ENCODE measurements at places on chromosomes 5 and 9.

GRCh38 chr5:163727028-163727427 lies 221.6 kb downstream of the MAT2B start:
- DNase-seq: no peak

GRCh38 chr9:107625383-107625984 lies 135.9 kb upstream of the KLF4 start:
- no peak for DNase-seq

- DNase-seq: peak; percentile 94
Observed at GRCh38 chr9:114348906-114349482, 19.3 kb downstream of the ORM2 start.

DNA sequence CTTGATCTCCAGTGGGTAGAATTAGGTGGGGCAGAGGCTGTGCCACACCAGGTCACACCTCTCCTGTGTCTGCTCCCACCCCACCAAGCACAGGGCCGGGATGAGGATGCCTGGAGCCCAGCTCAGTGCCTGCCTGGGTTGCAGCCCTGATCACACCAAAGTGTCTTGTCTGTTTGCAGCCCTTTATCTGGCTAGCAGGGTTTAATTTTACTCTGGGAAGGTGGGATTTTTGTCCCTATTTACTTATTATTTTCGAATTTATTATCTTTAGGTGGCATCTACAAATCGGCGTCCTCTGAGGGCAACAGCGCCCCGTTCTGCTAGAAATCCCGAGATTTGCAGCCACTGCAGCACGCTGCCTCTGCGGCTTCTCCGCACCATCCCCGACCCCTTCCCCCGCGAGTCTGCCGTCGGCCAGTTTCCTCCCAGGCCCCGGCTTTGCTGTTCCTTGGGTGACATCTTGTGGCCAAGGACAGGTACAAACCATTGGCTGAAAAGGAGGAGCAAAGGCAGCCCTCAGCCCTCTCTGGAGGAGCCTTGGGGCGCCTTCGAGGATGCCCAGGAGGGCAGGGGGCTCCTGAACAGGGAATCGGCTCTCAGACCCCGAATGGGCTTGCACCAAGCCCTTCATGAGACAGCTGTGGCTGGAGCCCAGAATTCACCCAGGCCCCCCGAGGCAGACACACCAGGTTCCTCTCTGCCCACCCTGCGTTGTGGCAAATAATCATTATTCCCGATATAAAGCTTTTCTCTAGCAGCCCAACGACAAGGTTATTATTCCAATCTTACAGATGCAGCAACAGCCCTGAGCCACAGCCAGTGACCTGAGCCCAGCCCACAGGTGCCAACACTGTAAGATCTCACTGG lies 113.0 kb downstream of the GAPVD1 start:
- DNase-seq: peak; percentile 92

- DNase-seq: no peak
Observed at GRCh38 chr5:136208916-136209315, 16.0 kb upstream of the SMIM32 start.

- no peak for DNase-seq
Observed at GRCh38 chr5:97751540-97751939, 568.5 kb upstream of the RIOK2 start.

- DNase-seq: no peak
Observed at GRCh38 chr9:128084746-128085145, 16.7 kb downstream of the SLC25A25 start.

GRCh38 chr9:133635098-133635497 lies 1.1 kb upstream of the DBH start:
- no peak for DNase-seq

DNA sequence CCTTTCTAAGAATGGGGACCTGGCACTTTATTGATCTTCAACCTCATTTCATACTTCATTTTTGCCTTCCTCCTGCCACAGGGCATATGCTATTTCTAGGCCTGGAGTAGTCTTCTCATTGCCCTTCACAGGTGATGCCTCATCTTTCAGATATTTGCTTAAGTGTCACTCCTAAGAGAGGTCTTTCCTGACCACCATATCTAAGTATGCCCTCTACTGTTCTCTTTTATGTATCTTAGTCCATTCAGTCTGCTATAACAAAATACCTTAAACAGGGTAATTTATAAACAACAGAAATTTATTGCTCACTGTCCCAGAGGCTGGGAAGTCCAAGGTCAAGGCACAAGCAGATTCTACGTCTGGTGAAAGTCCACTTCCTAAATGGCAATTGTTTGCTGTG lies 99.1 kb downstream of the ADAMTS6 start:
- DNase-seq: no peak

- DNase-seq: no peak
Observed at GRCh38 chr5:170095646-170096045, 10.1 kb upstream of the FOXI1 start.

DNA sequence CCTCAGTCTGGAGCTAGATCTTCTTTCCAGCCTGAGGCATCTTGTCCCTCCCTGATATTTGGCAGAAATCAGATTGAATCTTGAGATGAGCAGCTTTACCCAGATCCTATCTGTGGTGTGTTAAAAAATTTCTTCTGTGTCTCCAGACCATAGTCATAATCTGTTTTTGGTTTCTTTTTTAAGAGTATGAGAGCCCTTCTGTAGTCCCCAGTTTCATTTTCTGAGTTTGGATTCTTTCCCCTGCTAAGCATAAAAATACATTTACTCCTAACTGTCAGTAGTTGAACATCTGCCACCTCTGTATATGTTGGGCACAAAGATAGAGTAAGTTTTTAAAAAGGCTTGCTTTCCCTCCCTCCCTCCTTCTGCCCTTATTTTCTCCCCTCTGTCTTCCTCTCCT lies 137.7 kb downstream of the CNTLN start:
- no peak for DNase-seq

GRCh38 chr9:113622600-113623400 lies 159.3 kb downstream of the RGS3 start:
- DNase-seq: peak; percentile 67

- DNase-seq: no peak
Observed at GRCh38 chr5:60368100-60368499, 331.9 kb downstream of the DEPDC1B start.

DNA sequence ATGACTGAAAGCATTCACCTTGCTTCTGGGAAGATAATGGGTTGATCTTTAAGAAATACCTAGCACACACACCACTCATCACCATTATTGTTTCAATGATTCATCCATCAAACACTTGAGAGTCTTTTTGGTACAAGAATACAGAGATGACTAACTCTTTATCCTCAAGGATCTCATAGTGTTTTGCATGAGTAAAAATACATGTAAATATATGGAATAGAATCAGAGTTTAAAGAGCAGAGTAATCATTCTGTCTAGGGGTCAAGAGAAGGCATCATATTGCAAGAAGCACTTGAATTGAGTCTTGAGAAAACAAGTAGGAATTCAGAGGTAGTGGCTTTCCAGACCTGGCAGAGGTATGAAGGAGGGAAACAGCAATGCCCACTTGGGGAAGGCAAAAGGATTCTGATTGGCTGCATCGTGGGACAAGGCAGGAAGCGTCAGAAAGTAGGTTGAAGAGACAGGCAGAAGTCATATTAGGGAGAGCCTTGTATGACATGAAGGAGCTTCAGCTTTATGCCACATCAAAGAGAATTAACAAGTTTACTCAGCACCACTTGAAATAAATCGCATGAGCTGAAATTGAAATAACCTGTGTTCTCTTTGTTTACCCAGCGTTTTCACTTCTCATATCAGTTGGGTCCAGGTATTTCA lies 542.5 kb downstream of the TLE1 start:
- DNase-seq: no peak

DNA sequence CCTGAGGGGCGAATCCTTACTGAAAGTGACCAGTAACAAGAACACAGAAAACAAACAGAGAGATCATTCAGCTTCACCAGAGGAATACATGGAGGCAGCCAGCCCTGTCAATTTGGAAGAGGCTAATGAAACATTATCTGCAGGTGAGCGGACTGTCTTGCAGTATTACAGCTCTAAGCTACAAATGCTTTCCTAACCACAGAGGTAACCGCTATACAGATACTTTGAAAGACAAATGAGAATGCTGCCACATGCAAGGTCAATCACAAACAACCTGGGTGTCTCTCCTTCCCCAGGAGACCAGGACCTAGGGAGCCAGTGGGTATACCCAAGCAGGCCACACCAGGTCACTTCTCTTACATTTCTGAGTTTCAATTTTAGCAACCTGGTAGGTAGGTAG lies 30.2 kb downstream of the EFNA5 start:
- no peak for DNase-seq

DNA sequence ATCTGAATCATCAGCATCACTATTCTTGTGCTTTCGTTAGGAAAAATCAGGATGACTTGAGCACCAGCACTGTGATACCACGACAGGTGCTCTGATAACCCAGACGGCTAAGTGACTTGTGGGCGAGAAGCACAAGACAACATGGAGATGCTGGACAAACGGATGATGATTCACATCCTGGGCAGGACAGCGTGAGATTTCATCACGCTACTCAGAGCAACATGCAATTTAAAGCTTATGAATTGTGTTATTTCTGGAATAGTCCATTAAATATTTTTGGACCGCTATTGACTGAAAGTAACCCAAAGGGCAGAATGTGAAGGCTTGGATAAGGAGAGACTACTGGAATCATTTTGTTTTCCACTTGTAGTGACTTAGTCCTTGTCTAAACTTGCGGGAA lies 114.8 kb upstream of the DAPK1 start:
- peak; percentile 39 for DNase-seq

- no peak for DNase-seq
Observed at GRCh38 chr5:50655067-50655809, 11.2 kb upstream of the PARP8 start.

GRCh38 chr9:70137577-70137976 lies 93.9 kb downstream of the MAMDC2 start:
- DNase-seq: no peak

- no peak for DNase-seq
Observed at GRCh38 chr5:40384782-40385390, 294.8 kb upstream of the PTGER4 start.

Measured in AG20443 (cell line).